CD4-positive, alpha-beta T cell (primary cell): ENCODE measurements at places on chromosomes 6 and 20. TPM values are rescaled to one million over a fixed set of nuclear protein-coding genes. Genes with fewer than 3 reads are reported as not detected.

- DNase-seq: no peak
Observed at GRCh38 chr6:14194976-14195375, 77.4 kb downstream of the CD83 start.

GRCh38 chr6:165880686-165881085 is 217.6 kb upstream of the PDE10A start:
- DNase-seq: no peak

GRCh38 chr6:87504441-87504840 is 31.7 kb downstream of the SLC35A1 start:
- no peak for DNase-seq

DNA sequence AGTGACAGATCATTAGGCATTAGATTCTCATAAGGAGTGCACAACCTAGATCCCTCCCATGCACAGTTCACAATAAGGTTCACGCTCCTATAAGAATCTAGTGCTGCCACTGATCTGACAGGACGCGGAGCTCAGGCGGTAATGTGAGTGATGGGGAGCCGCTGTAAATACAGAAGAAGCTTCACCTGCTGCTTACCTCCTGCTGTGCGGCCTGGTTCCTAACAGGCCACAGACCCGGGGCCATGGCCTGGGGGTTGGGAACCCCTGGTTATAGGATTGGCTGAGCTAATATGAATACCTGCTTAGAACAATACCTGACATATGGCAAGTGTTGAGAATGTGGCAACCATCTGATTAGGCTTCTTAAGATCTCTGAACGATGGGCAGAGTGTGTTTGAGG is 2.4 kb downstream of the PNPLA1 start:
- DNase-seq: no peak

Gene CRISP2
- not detected for total RNA-seq

Gene ALDH5A1
- total RNA-seq: 3.6 TPM

Gene ZKSCAN3
- total RNA-seq: 0.89 TPM

Gene CRISP1
- not detected for total RNA-seq

DNA sequence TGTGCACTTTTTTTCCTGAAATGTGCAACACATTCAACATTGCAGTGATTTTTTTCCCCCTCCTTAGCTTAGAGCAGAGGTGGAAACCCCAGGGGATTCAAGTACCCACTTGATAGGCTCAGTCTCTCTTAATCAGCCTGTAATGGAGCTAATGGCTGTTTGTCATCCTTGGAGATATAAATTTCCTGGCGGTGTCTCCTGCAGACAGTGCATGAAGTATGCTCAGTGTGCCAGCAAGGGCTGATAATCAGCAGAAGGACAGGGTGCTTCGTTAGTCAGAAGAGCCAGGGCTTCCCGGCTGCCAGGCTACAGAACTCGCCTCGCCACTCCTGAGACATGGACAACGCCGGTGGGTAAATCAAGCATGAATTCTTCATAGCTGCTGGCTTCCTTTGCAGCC is 69.8 kb upstream of the PHACTR2 start:
- DNase-seq: no peak

Gene COL20A1
- total RNA-seq: not detected

GRCh38 chr20:33545763-33546162 is 55.9 kb downstream of the CBFA2T2 start:
- no peak for DNase-seq

Gene ERGIC3
- 146 TPM for total RNA-seq

- no peak for DNase-seq
Observed at GRCh38 chr6:13979284-13980171, 54.8 kb downstream of the RNF182 start.

GRCh38 chr6:73058736-73059135 is 166.6 kb downstream of the KHDC1L start:
- DNase-seq: no peak

Gene USP49
- total RNA-seq: 1.3 TPM

DNA sequence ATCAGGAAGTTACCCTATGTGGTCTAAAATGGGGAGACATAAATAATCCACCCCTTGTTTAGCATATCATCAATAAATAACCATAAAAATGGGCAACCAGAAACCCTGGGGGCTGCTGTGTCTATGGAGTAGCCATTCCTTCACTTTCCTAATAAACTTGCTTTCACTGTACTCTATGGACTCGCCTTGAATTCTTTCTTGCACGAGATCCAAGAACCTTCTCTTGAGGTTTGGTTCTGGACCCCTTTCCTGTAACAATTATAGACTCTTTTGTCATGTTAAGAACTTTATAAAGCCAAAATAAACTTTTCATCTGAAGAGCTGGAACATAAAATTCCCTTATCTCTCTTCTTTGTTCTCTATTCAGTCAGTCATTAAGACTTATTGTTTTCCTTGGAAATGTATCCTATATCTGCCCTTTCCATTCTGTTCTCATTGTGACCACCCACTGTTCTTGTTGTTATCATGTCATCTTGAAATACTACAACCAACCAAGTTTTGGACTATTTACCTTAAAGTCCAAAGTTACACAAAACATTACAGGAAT is 29.3 kb upstream of the ZBTB24 start:
- DNase-seq: no peak

DNA sequence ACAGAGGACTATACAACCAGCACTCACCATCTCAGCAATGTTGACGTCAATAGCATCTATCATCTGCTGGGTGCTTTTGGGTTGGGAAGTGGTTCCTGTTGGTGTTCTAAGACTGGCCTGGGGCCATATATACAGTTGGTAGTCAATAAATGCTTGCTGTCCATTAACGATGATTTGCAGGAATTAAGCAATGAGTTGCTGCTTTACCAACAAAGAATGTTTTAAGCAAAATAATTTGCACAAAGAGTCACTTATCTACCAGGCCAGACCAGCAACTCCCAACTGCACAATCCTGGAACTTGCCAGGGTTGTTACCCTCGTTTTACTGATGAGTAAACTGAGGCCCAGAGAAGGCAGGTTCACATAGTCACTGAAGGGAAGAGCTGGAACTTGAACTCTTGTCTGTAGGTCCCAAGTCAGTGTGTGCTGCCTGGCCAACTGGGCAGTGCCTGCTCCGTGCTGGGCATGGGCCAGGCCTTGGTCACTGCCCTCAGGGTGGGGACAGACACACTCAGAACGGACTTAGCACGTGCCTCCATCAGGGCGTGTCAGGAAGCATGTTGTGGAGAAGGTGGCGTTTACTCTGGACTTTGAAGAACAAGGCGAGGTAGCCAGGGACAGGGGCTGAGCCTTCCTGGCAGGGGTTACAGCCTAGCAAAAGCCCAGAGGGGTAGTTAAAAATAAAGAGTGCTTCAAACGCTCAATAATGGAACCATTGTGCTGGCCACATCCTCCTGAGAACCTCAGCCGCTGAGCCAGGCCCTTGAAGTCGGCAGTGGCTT is 2.5 kb upstream of the SRC start:
- DNase-seq: no peak

DNA sequence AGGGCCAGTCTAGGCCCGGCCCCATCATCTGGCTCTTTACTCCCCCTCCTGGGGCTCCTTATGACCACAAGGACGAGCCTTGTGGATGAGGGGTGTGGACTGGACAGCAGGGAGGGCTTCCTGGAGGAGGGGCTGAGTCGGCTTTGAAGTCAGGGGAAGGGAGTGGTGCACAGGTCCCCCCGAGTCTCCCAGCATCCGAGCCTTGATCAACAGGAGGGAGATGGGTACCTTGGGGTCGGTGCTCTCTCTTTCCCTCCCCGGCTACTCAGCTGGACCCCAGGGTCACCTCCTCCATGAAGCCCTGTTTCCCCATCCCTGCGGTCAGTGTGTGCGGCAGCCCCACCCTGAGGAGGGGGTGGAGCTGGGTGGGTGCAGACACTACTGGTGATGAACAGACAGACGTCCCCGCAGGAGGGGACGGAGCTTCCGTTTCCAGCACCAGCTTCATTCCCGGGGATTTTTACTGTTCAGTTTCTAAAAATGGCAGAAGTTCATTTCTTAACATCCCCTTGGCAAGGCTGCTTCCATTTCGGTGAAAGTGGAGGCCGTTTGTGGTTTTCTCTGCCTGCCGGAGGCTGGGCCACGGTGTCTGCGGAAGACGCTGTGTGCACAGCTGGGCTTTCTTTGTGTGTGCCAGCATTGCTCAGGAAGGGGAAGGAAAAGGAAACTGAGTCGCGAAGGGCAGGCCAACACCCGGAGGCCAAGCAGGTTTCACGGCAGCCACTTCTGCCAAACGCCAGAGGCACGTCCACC is 19.6 kb downstream of the NTSR1 start:
- no peak for DNase-seq

Gene RRAGD
- 10.2 TPM for total RNA-seq

DNA sequence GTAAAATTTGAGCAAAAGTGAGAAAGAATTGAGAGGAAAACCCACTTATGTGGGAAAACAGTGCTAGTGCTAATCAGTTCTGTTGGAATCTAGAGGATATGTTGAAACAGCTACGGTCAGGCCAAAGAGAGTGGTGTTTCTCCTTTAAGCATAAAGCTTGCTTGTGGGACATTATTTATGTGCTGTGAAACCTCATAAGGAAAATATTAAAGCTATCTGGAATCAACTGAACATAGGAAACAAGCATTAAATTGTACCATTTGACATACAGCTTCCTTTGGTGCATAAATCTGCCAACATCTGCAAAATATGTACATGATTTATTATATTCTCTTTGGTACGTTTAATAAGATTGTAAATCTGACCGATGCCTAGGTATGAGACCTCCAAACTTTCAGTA is 182.5 kb upstream of the PDE10A start:
- DNase-seq: no peak

- DNase-seq: no peak
Observed at GRCh38 chr6:121984956-121985355, 414.5 kb upstream of the HSF2 start.

DNA sequence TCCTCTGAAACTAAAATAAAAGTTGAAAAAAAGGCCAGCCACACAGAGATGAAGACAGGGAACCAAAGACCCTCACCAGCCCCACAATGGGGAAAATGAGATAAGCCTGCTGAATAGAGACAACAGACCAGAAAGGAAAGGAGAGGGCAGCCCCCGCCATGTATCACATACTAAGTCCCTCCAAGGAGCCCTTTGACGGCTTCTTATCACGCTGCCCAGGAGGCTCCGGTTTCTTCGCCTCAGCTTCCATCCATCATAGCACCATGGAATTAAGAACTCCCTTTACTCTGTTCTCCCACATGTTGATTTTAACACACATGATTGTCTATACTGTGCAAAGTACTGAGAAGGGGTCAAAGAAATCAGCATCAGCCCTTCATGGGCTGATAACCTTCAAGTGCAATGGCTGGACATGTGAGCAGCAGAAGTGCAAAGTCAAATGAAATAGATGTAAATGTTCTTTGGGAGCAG is 54.9 kb downstream of the MAP3K5 start:
- no peak for DNase-seq

- no peak for DNase-seq
Observed at GRCh38 chr6:112660626-112661025, 313.5 kb downstream of the RFPL4B start.

Gene MMS22L
- 5.8 TPM for total RNA-seq

Gene HCRTR2
- total RNA-seq: not detected

GRCh38 chr6:108145639-108146038 is 20.2 kb upstream of the NR2E1 start:
- DNase-seq: no peak

- DNase-seq: no peak
Observed at GRCh38 chr6:156630613-156631302, 146.4 kb upstream of the ARID1B start.

Gene LPA
- total RNA-seq: not detected

DNA sequence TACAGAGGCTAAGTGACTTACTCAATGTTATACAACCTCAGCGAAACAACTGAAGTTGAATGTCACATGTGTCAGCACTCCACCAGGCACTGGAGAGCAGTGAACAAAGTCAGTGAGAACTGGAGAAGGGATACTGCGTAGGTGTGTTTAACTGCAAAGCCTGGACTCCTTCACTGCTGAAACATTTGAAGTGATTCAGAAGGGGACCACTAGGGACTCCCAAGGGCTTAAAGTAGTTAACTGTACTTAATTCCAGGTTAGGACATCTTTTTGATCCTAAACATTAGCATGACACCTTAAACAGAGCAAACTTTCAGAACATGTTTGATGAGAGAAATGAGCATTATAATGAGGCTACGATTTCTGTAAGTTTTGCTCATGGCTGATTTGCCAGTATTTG is 45.0 kb upstream of the ZBTB24 start:
- no peak for DNase-seq

GRCh38 chr20:47350181-47350550 is 6.3 kb downstream of the ZMYND8 start:
- no peak for DNase-seq

- DNase-seq: no peak
Observed at GRCh38 chr20:61643656-61644377, 391.8 kb downstream of the CDH4 start.

DNA sequence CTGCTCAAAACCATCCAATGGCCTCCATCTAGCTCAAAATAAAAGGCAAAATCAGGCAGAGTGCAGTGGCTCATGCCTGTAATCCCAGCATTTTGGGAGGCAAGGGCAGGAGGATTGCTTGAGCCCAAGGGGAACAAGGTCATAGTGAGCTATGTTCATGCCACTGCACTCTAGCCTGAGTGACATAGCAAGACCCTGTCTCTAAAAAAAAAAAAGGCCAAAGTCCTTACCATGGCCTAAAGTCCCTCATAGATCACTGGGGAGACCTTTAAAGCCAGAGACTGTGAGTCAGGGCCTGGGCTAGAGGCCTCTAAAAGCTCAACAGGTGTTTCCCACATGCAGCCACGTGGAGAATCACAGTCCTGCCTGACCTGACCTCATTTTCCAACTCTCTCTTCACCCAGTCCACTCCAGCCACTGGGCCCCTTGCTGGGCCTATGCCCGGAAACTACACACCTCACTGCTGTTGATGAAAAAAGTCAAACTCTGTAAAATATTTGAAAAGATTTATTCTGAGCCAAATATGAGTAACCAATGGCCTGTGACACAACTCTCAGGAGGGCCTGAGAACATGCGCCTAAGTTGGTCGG is 28.2 kb upstream of the TAB2 start:
- DNase-seq: no peak

GRCh38 chr6:112618849-112619248 is 271.7 kb downstream of the RFPL4B start:
- no peak for DNase-seq

DNA sequence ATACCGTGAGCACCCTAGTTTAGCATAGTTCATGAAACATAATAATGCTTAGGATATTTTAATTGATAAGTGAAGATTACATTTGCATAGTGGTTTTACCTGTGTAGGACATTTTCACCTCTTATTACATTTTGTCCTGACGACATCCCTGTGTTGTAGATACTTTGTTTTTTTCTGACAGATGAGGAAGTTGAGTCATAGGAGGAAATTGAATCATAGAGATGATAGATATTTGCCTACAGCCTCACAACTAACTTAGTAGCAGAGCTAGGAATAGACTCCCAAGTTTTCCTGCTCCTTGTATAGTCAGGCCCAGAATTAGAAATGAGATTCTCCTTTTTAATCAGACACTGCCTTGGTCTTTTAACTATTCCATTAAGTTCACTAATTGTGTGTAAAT is 100.5 kb upstream of the SUPT3H start:
- DNase-seq: no peak

DNA sequence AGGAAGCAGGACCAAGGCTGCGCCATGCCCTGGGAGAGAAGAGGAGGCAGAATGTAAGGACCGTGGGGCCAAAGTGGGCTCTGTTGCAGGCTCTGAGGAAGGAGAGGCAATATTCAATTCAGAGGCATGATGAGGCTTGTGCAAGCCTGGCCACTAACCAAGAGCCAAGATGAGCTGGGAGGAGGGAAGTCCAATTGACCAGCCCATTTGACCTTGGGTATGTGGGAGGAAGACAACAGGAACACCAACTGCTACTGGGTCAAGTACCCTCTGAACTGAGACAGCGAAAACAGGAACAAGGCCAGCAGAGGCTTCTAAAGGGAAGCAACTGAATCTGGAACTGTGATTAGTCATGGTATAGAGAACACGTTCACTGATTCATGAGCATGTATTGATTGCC is 779.6 kb downstream of the MAFB start:
- DNase-seq: no peak

Gene ZFAND3
- 34.4 TPM for total RNA-seq
